ENCODE measurements at places on chromosomes 12 and 14. TPM values are rescaled to one million over a fixed set of nuclear protein-coding genes. Genes with fewer than 3 reads are reported as not detected.

The HNRNPA1 gene
- total RNA-seq = 645 TPM

DNA sequence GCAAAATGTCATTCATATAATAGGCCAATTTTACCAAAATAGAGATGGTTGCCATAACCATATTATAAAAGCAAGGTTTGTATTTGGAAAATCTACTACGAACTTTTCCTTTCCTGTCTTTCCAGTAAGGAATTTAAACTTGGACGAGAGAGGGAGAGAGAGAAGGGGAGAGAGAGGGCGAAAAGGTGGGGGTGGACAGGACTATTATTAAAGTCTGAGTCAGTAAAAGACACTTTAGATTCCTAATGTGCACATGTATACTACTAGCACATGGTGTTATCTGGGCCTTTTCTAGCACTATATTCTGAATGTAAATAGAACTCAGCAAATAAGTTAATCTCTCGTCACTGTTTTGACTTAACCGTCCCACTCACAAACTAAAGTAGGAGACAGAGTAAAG, 30.4 kb upstream of the FBLN5 start:
- H3K4me1 ChIP-seq = peaks cover 6% of the 10 kb centered on the region
- H3K36me3 ChIP-seq = no peaks in the 10 kb centered on the region
- no peak for DNase-seq
- no peak overlapping the region for H3K27ac ChIP-seq
- H3K27me3 ChIP-seq = no peaks in the 10 kb centered on the region

The GYS2 gene
- not detected for total RNA-seq

The NABP2 gene
- 19.7 TPM for total RNA-seq

GRCh38 chr12:52925717-52926595, 21.1 kb upstream of the KRT8 start:
- no peak overlapping the region for H3K4me3 ChIP-seq
- H3K27me3 ChIP-seq = no peaks in the 10 kb centered on the region
- DNase-seq = no peak
- H3K4me1 ChIP-seq = no peaks in the 10 kb centered on the region
- H3K27ac ChIP-seq = no peak overlapping the region

The VRTN gene
- not detected for total RNA-seq

DNA sequence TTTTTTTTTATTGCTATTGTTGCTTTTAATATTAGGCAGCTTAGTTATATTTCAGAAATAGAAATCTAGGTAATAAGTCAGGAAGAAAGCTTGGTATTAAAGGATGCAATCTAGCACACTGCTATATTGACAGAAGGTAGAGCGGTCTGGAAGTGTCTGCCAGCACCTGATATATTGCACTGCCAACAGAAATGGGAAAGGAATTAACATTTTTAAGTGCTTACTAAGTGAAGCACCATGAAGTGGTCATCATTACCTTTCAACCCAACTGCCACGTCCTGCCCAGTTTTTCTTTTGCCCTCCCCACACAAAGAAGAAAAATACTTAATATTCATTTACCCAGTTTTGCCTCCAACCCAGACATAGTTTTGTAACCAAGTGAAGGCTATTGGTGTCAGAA, 163.5 kb downstream of the KITLG start:
- no peak overlapping the region for H3K27ac ChIP-seq
- DNase-seq = no peak
- H3K27me3 ChIP-seq = no peaks in the 10 kb centered on the region

The SPTB gene
- 7.9 TPM for total RNA-seq

DNA sequence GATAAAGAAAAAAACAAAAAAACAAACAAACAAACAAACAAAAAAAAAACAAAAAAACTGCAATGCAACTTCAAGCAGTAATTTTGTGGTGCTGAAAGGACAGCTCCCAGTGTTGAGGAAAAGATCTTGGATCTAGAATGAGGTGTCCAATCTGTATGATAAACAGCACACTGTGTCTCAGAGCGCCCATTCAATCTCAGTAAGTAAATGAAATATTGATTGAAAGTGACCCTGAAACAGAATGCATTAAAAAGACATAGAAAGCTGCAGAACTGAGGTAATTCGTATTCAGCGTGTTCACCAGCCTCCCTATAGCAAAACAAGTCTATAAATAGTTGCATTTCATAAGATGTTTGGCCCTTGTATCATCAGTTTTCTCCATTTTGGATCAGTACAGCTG, 153.0 kb downstream of the NOVA1 start:
- peaks cover 2% of the 10 kb centered on the region for H3K36me3 ChIP-seq
- H3K27me3 ChIP-seq = no peaks in the 10 kb centered on the region
- no peak overlapping the region for H3K4me3 ChIP-seq

The CLEC4E gene
- 5.6 TPM for total RNA-seq

DNA sequence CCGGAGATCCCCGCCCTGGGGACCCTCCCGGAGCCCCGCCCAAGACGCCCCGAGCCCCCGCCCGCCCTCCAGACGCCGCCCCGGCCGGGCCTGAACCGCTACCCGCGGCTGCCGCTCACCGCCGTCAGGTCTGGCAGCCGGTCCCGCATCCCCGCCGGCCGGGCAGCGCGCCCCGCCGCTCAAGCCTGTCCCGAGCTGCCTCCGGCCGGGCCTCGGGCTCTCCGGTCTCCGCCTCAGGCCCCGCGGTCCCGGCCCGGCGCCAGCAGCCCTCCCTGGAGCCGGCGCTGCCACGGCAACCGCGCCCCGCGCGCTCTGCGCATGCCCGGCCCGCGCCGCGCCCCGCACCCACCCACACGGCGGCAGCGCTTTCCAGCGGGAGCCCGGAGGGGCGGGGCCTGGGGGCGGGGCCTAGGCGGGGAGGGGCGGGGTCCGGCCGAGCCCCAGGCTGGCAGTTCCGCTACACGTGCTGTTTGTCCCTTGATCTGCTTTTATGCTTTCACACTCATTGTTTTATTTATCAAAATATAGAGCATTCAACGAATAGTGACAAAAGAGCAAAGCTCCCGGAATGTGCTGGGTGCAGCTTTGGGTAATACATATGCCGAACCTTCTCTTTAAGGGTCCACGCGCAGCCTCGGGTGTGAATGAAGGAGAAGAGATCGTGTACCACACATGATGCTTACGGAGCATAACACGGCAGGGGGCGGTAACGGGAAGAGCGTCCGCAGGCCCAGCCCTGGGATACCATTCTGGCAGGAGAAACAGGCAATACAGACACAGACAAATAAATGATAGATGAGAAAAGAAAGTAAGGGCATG, at the start of gene STX2:
Gene STX2 (minus strand): TSS at position 300 of the 819 bp plus-strand sequence. CDS start 151 bp downstream, at position 149.
- H3K27ac ChIP-seq = no peak within 1 kb of the TSS
- no peaks in the 10 kb centered on the region for H3K36me3 ChIP-seq
- no peaks in the 10 kb centered on the region for H3K27me3 ChIP-seq
- no peaks in the 10 kb centered on the region for H3K4me1 ChIP-seq
- DNase-seq = peak; percentile 97
- peak within 1 kb of the TSS; percentile 95 for H3K4me3 ChIP-seq

The ABCD2 gene
- 0.75 TPM for total RNA-seq

DNA sequence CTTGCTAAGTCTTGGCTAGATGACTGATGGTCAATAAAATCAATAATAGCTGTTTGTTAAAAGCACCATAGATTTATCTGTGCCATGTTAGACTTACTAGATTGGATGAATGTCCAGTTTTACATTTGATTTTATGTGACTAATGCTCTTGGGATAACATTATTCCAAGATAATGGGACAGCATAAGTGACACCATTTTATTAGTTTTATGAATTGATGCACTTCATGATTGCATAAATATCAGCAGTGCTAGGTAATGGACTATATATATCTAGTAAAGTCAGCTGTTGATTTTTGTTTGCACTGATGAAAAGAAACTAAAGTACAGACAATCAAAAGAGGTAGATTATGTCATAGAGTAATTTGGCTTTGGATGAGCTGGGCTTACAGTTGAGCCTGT, 10.4 kb downstream of the TRIM9 start:
- DNase-seq = no peak
- no peaks in the 10 kb centered on the region for H3K4me1 ChIP-seq
- H3K36me3 ChIP-seq = no peaks in the 10 kb centered on the region

The CRIP1 gene
- 236 TPM for total RNA-seq

GRCh38 chr12:13566292-13566691, 369.8 kb downstream of the EMP1 start:
- no peak for DNase-seq
- no peak overlapping the region for H3K4me3 ChIP-seq
- H3K27ac ChIP-seq = no peak overlapping the region
- no peaks in the 10 kb centered on the region for H3K36me3 ChIP-seq
- no peaks in the 10 kb centered on the region for H3K4me1 ChIP-seq
- no peaks in the 10 kb centered on the region for H3K27me3 ChIP-seq

- H3K4me3 ChIP-seq = no peak overlapping the region
- H3K36me3 ChIP-seq = no peaks in the 10 kb centered on the region
- no peak overlapping the region for H3K27ac ChIP-seq
- no peaks in the 10 kb centered on the region for H3K27me3 ChIP-seq
Measured at GRCh38 chr12:92412856-92413255, 267.2 kb upstream of the BTG1 start.

The ANO4 gene
- total RNA-seq = 0.32 TPM

GRCh38 chr12:64450711-64451486, 1.0 kb upstream of the TBK1 start:
- peak overlapping the region; percentile 24 for H3K4me3 ChIP-seq
- H3K27ac ChIP-seq = no peak overlapping the region
- H3K36me3 ChIP-seq = peaks cover 2% of the 10 kb centered on the region
- H3K4me1 ChIP-seq = no peaks in the 10 kb centered on the region

GRCh38 chr14:92797935-92798653, 4.0 kb downstream of the GOLGA5 start:
- H3K36me3 ChIP-seq = peaks cover 2% of the 10 kb centered on the region
- peaks cover 2% of the 10 kb centered on the region for H3K4me1 ChIP-seq
- no peaks in the 10 kb centered on the region for H3K27me3 ChIP-seq
- H3K4me3 ChIP-seq = no peak overlapping the region
- DNase-seq = no peak

- H3K4me3 ChIP-seq = no peak overlapping the region
- H3K4me1 ChIP-seq = peaks cover 2% of the 10 kb centered on the region
Measured at GRCh38 chr12:95730457-95730856, 60.1 kb downstream of the NTN4 start.

- H3K4me3 ChIP-seq = no peak overlapping the region
- DNase-seq = no peak
- H3K36me3 ChIP-seq = no peaks in the 10 kb centered on the region
- H3K27me3 ChIP-seq = no peaks in the 10 kb centered on the region
- no peaks in the 10 kb centered on the region for H3K4me1 ChIP-seq
Measured at GRCh38 chr14:96631030-96631429, 128.8 kb downstream of the PAPOLA start.

The LBHD2 gene
- not detected for total RNA-seq

GRCh38 chr12:3247077-3247476, 169.9 kb downstream of the TSPAN9 start:
- no peaks in the 10 kb centered on the region for H3K27me3 ChIP-seq
- H3K36me3 ChIP-seq = no peaks in the 10 kb centered on the region
- H3K4me1 ChIP-seq = no peaks in the 10 kb centered on the region

GRCh38 chr12:3311027-3311402, 180.0 kb upstream of the PRMT8 start:
- no peak for DNase-seq
- no peak overlapping the region for H3K4me3 ChIP-seq
- no peaks in the 10 kb centered on the region for H3K27me3 ChIP-seq
- H3K4me1 ChIP-seq = no peaks in the 10 kb centered on the region
- H3K27ac ChIP-seq = no peak overlapping the region

DNA sequence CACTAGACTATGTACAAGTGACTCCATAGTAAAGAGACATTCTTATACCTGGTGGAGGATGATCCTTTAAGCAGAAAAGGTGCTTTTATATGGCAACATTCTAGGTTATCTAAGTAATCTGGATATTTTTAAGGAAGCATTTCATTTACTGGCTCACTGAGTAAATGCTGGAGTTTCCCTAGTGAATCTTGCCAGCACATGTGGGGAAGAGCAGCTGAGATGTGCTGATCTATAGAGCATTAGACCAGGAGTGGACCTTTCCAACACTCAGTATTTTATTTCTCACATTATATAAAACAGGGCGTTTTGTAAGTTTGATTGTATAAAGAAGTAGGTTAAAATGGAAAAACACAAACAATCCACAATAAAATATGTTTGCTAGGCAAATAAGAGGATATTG, 478.5 kb downstream of the ATP23 start:
- DNase-seq = no peak
- H3K36me3 ChIP-seq = no peaks in the 10 kb centered on the region
- no peak overlapping the region for H3K27ac ChIP-seq
- H3K27me3 ChIP-seq = no peaks in the 10 kb centered on the region
- no peaks in the 10 kb centered on the region for H3K4me1 ChIP-seq

DNA sequence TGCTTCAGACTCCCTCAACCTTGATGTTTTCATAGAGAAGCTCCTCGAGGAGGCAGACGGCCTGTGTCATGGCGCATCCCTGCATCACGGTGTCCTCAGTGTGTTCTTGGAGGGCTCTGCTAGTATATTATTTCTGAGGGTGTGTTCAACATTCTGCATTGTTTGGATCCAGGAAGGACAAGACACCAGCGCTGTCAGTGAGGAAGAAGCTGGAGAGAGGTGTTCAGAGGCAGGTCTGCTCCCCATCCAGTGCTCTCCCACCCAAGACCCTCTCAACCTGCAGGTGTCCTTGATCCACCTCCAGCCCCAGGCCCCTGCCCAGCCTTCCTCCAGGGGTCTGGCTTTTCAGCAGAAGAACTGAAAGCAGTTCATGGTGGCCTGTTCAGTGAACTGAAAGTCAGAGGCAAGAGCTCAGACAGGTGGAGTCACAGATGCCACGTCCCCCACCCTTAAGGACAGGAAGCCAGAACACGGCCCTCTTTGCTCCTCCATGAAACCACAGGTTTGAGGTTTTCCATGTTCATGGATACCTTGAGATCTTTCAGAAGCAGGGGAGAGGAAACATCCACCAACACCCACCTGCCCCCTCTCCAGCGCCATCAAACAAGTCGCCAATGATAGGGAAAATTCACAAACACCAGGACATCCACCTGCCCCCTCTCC, 37.4 kb downstream of the DIO3 start:
- no peak overlapping the region for H3K27ac ChIP-seq
- no peaks in the 10 kb centered on the region for H3K4me1 ChIP-seq
- H3K4me3 ChIP-seq = no peak overlapping the region
- H3K27me3 ChIP-seq = no peaks in the 10 kb centered on the region
- no peak for DNase-seq
- H3K36me3 ChIP-seq = no peaks in the 10 kb centered on the region

All from aorta (tissue), 5 donors.